Stimulated activated CD4-positive, alpha-beta T cell treated with anti-CD3 and anti-CD28 coated beads, Interleukin-1b, Interleukin-23, amount 100 ng/mL, for 1 hour (primary cell): ENCODE measurements at places on chromosomes 13 and 19.

GRCh38 chr13:29832761-29833298 lies 17.6 kb downstream of the UBL3 start:
- no peak for DNase-seq

GRCh38 chr19:46728693-46729339 lies 11.9 kb upstream of the PRKD2 start:
- DNase-seq: peak; percentile 60

DNA sequence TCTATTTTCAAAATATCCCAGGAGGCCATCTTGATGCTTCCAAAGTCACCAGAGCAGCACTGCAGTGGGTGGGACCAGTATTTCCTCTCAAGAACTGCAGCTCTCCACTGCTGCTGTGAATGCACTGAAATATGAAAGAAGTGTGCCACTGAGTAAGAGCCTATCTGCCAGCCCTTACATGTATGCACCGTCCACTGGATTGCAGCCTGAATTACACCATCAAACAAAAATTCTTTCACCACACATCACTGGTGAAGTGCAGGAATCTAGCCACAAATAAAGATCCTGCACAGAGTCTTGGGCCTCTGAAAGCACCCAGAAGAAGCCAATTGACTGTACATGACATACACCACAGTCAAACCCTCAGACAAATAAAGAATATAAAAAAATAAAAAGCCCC lies 249.0 kb downstream of the LHFPL6 start:
- DNase-seq: no peak

GRCh38 chr13:20814224-20814910 lies 40.6 kb upstream of the EEF1AKMT1 start:
- DNase-seq: no peak

GRCh38 chr13:47901441-47901840 lies 99.6 kb downstream of the SUCLA2 start:
- DNase-seq: no peak

DNA sequence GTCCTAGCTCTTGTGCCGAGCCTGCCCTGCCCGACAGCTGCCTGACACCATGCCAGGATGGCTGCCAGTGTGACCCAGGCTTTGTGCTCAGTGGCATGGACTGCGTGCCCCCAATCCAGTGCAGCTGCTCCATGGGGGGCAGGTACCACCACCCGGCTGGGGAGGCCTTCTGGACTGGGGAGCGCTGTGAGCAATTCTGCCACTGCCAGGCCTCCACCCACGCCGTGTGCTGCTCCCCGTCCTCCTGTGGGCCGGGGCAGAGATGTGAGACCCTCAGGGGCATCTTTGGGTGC lies 9.4 kb upstream of the FXYD3 start:
- no peak for DNase-seq

GRCh38 chr19:23972161-23972560 lies 57.5 kb downstream of the ZNF726 start:
- DNase-seq: no peak

GRCh38 chr13:51286135-51287002 lies 53.1 kb upstream of the SERPINE3 start:
- DNase-seq: peak; percentile 22

- no peak for DNase-seq
Observed at GRCh38 chr13:45670189-45670885, 31.8 kb upstream of the CBY2 start.

GRCh38 chr13:109725995-109726637 lies 60.3 kb downstream of the IRS2 start:
- no peak for DNase-seq

DNA sequence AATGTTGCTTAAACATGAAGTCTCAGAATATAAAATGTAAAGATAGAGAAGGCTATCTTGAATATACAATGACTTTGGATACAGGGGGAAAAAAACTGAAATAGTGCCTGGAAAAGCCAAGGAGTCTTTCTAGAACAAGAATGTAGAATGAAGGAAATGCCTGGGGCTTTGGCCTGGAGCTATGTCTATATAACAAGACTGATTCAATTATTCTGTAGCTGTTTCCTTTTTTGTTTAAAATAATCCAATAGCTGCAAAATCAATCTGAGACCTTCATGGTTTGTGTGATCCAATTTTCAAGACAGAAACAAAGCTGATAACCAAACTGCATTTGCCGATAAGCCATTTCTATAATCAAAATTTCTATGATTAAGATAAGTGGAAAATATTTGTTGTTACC lies 530.9 kb upstream of the NBEA start:
- no peak for DNase-seq

DNA sequence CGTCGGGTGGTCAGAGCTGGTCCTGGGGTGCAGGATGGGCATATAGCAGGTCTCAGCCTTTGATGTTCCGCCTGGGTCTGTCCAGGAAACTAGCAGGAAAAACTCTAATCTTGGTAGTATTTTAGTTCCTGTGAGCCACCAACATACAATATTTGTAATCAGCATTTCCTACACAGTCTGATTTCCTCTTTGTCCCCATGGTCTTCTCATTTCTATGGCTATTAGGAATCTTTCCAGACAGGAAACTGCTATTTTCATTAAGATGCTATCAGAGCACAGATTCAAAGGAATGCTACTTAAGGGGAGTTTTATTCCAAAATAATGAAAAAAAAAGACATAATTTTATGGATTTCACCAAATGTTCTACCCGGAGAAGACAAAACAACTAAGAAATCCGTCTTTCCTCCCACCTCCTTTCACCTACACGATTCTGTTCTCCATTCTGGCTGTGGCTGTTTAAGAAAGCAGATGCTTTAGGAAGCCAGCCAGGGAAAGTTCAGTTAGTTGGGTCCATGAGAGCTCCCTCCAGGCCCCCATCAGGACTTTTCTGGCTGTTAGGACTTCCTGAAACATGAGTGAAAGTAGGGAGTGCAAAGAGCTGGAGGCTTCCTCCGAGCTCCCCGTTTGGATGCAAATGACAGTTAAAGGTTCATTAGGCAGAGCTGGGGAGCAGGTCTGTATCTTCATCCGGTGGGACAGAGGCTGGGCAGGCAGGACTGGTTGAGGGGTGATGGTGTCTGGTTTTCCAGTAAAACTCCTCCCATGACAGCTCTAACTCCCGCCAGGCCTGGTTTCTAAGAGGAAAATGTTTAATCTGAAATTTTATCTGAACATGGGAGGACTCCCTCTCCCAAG lies 36.3 kb downstream of the SHISA2 start:
- DNase-seq: no peak

GRCh38 chr13:36959456-36960116 lies 39.5 kb upstream of the SMAD9 start:
- DNase-seq: no peak

- DNase-seq: no peak
Observed at GRCh38 chr13:49444524-49445395, 686 bp downstream of the SETDB2 start.

GRCh38 chr19:39927076-39927475 lies 7.4 kb downstream of the FCGBP start:
- no peak for DNase-seq

GRCh38 chr19:18558604-18559003 lies 934 bp downstream of the KXD1 start:
- no peak for DNase-seq

GRCh38 chr13:94731028-94731427 lies 18.7 kb upstream of the SOX21 start:
- no peak for DNase-seq

GRCh38 chr19:33406521-33407139 lies 33.1 kb downstream of the CEBPG start:
- peak; percentile 68 for DNase-seq

- no peak for DNase-seq
Observed at GRCh38 chr19:57047743-57048142, 72.0 kb upstream of the USP29 start.

GRCh38 chr19:45676851-45677263 lies 8.8 kb downstream of the GIPR start:
- DNase-seq: no peak

DNA sequence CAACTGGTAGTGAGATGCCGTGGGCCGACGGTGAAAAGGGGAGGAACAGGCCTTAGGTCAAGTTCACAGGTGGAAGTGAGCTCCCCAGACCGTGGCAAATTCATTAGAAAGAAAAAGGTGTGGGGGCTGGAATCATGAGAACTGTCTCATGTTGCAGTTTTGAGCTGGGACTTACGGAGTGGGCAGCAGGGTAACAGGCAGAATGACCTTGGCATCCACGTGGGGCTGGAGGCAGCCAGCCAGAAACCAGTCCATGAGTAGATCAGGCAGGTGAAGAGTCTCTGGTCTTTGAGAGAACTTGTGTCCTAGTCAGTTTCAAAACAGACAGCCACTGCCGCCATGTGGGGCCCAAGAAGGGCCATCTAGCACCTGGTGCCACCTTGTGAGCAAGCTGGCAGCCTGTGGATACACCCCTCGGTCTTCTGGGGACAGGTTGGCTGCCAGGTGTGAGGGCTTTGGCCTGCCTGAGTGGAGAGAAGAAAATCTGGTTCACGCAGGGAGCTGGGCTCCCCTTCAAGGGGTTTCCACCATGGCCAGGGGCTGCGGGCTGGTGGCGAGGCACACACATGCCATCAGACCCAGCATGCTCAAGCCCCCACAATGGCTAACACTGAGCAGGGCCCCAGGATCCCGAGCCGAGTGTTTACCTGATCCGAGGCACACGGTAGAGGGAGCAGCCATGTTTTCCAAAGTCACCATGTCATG lies 23.9 kb downstream of the TSSK6 start:
- DNase-seq: no peak

DNA sequence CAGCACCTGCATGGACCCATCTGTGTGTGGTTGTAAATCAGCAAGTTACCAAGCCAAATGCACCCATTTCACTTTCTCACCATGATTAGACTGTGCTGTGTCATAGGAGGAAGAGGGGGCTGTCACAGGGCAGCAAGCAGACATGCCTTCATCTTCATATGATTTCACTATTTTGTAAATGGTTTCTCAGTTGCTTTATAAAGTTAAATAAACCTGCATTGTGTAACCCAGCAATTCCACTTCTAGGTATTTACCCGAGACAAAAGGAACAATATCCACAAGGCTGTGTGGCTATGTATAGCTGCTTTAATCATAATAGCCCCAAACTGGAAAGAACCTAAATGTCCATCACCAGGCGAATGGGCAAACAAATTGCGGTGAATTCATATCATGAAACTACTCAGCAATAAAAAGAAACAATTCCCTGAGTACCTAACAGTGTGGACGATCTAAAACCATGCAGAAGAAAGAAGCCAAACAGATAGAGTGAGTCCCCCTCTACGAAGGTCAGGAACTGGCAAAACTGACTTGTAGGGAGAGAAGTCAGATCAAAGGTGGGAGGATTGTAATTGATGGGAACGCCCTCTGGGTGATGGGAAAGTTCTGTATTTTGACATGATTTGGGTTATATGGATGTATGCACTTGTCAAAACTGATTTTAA lies 185.4 kb downstream of the COL4A1 start:
- DNase-seq: no peak

DNA sequence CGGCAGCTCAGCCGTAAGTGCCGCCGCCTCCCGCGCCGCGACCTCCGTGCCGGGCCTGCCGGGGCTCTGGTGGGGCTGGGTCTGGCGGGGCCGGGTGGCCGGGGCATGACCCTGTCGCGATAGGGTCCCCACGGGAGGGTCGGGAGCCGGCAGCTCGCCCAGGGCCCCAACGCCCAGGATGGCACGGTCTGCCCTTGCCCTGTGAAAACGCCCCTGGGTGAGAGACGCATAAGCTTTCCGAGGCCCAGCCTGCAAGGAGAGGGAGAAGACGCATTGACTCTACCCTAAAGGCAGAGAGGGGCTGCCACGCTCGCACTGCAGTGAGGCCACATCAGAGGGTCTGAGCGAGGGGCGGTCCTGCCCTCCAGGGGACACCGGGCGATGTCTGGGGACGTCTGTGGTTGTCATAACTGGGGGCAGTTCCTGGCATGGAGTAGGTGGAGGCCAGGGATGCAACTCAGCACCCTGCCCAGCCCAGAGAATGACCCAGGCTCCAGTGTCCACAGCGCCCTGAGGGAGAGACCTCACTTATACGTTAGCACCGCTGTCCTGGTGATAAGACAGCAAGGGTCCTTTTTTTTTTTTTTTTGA lies 539 bp downstream of the ZNF554 start:
- DNase-seq: no peak

GRCh38 chr13:51726446-51727193 lies 77.3 kb downstream of the DHRS12 start:
- no peak for DNase-seq

GRCh38 chr13:54004026-54004699 lies 975.5 kb downstream of the OLFM4 start:
- no peak for DNase-seq

GRCh38 chr19:18501351-18501750 lies 20.5 kb downstream of the ELL start:
- DNase-seq: no peak

DNA sequence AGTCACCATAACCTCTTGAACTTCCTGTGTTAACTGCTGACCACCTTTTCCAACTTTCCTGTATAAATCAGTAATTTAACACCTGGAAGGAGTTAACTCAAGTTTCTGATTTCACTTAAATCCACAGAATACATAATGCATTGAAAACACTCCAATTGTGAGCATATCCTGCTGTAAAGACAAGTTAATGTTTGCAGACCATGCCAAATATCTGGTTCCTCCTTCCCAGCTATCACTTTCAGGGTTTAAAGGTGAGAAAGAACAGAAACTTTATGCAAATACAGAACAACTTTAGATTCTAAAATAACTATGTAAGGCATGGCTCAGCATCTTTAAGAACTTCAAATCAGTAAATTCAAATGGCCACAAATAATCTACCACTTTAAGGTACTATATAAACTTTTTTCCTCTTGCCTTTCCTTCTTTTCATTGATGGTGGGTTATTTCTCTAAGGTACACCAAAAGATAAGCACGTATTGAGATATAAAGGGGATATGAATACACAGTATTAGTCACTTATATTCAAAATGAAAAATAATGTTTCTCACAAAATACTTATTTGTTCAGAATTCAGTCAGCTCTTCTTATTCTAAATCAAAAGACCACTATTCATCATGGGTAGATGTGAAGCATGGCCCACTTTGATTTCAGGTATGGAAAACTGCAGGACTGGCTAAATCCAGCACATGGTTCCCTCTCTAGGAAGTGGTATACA lies 6.6 kb upstream of the TPTE2 start:
- no peak for DNase-seq
